ENCODE measurements at places on chromosomes 3 and 15.

- no peak for DNase-seq
These were observed 85.0 kb upstream of the CBLB start for GRCh38 chr3:105953831-105954230.

DNA sequence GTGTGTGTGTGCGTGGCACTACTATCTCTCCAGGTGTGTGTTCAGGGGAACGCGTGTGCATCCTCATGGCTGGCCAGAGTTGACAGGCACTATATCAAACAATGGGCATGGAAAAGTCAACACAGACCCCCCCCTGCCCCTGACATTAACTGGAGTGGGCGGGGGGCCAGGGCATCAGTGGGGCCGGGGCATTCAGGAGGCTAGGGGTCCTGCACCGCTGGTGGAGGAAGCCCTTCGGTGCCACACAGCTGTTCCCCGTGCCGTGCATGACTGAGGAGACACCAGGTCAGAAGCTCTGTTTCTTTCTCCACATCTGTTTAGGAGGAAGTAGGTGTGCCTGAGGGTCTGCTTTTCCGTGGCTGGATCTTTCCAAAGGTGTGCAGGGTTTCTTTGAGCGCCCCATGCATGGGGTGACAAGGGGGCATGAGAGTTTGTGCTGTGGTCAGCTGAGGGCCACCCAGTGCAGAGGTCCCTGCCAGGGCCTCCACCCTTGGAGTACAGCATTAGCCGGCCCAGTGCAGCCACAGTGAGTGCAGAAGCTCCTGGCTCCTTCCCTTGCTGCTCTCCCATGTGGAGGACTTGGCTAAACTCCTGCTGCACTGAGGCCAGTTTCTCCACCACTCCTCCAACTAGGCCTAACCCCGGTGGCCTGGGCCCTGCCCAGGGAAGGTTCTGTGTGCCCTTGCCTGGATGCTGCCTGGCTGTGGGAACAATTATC lies 7.5 kb downstream of the C3orf22 start:
- no peak for DNase-seq

- DNase-seq, result no peak
These were observed 481.7 kb downstream of the ZPLD1 start for GRCh38 chr3:102916532-102916931.

DNA sequence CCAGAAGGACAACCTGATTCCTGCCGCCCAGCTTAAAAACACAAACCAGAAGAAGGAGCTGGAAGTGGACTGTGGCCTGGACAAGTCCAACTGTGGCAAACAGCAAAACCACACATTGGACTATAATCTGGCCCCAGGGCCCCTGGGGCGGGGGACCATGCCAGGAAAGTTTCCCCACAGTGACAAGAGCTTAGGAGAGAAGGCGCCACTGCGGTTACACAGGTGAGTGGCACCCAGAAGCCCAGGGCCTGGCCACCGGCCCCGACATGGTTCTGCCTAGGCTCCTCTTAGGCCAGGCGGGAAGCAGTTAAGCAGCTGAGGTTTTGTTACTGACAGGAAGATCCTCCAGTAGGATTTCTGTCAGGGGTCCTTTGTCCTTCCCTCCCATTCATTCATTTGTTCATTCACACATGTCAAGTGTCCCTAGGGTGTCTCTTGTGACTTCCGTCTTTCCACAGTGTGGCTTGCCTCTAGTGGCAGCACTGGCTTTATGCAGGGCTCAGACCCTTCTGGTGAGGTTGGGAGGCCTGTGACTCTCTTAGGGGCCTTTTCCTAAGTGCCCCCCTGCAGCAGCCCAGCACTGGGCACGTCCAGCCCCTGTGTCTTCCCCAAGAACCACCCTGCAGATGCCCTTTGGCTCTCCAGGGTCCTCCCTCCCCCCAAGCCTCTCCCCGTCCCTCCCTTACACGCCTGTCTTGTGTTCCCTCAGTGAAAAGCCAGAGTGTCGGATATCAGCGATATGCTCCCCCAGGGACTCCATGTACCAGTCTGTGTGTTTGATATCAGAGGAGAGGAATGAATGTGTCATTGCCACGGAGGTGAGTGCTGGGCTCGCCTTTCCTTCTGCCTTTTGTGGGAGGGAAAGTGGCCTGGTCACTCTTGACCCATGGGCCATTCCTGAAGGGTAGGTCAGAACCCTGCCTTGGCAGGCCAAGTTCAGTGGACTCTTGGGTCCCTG lies 7.8 kb downstream of the DLL4 start:
- DNase-seq, result no peak

DNA sequence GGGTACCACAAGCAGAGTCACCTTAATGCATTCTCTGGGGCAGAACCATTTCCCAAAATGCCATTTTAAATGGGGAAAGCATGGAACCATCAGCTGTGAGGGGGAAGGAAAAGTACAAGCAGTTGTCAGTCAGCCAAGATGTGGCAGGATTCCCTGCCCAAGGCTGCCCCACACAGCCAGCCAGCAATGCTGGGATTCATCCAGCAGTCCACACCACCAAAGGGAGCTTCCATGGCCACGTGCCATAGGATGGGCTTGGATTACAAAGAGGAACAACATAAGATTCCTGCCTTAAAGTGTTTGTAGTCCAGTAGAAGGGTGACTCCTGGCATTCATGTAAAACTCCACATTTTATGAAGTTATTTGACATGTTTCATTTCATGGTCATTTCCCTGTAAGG lies 233.3 kb downstream of the SHOX2 start:
- no peak for DNase-seq

GRCh38 chr3:138154534-138154933 lies 20.2 kb downstream of the DBR1 start:
- no peak for DNase-seq

All from T-helper 1 cell (primary cell).